ENCODE measurements at places on chromosomes 4 and X.

GRCh38 chr4:115437739-115438138 is 324.3 kb upstream of the NDST4 start:
- no peak for DNase-seq

- DNase-seq: no peak
These were observed 17.7 kb upstream of the TMEM154 start for GRCh38 chr4:152697284-152698088.

DNA sequence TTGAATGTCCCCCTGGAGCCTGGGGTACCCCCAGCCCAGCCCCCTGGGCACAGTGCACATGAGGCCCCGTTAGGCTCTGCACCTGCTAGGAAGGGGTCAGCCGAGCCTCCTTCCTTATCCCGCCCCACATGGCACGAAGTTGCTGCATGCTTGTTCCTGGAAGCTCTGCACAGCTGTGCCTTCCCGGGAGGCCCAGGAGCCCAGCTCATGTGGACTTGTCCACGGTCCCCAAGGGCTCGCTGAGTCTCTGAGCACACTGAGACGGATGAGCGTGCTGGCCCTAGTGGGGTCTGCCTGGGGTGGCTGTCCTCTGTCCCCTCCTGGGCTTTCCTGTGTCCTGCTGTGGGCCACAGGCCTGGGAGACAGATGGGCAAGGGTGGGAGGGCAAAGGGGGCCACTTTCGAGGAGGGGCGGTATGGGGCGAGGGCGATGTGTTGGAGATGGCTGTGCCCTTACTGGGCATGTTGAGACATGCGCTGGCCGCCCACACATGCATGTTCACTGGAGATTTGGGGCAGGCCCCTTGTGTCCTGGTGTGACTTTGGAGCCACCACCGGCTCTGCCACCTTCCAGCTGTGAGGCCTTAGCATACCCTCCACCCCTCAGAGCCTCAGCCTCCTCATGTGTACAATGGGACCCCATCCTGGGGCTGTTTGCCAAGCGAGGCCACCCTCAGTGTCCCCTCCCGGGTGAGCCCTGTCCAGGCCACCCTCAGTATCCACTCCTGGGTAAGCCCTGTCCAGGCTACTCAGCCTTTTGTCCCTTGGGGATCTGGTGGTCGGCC is 237.6 kb downstream of the AFAP1 start:
- no peak for DNase-seq

GRCh38 chr4:7917669-7918068 is 22.0 kb downstream of the AFAP1 start:
- no peak for DNase-seq

- DNase-seq: no peak
These were observed 515.1 kb downstream of the TECRL start for GRCh38 chr4:63894161-63894560.

GRCh38 chr4:75950213-75950815 is 9.5 kb upstream of the NAAA start:
- DNase-seq: no peak

All from HS-5 (cell line).